ENCODE measurements at places on chromosomes 5 and 9. TPM values are rescaled to one million over a fixed set of nuclear protein-coding genes. Genes with fewer than 3 reads are reported as not detected.

The SH2D3C gene
- 18.3 TPM for total RNA-seq

The RANBP6 gene
- total RNA-seq: 22.6 TPM

The SYK gene
- 5.1 TPM for total RNA-seq

The ASPN gene
- total RNA-seq: 4.5 TPM

The SLC23A1 gene
- not detected for total RNA-seq

The SLU7 gene
- 46.5 TPM for total RNA-seq

The FOXI1 gene
- not detected for total RNA-seq

The RASGRF2 gene
- total RNA-seq: 6.5 TPM

The C7 gene
- 199 TPM for total RNA-seq

The ACOT12 gene
- total RNA-seq: not detected

The ADGRV1 gene
- not detected for total RNA-seq

The OLFM1 gene
- 12.5 TPM for total RNA-seq

The DMRTA1 gene
- 0.77 TPM for total RNA-seq

The TRIM14 gene
- total RNA-seq: 4.0 TPM

The LRRC19 gene
- total RNA-seq: not detected

The LCN10 gene
- 10.6 TPM for total RNA-seq

The IL9 gene
- not detected for total RNA-seq

The FBP1 gene
- total RNA-seq: 1.3 TPM

The MLANA gene
- not detected for total RNA-seq

The PCA3 gene
- total RNA-seq: not detected

The COL23A1 gene
- total RNA-seq: 20.4 TPM

The IPPK gene
- total RNA-seq: 7.6 TPM

The CDH9 gene
- not detected for total RNA-seq

The EGFLAM gene
- 7.7 TPM for total RNA-seq

The AOPEP gene
- 161 TPM for total RNA-seq

The SCGB3A2 gene
- not detected for total RNA-seq

The TPPP gene
- total RNA-seq: 34.8 TPM

The IFNA21 gene
- not detected for total RNA-seq

The SPATA6L gene
- total RNA-seq: 0.87 TPM

The HBEGF gene
- 21.9 TPM for total RNA-seq

The FAT2 gene
- total RNA-seq: not detected

The PRDM9 gene
- total RNA-seq: not detected

The DMRT3 gene
- not detected for total RNA-seq

The GOLGA2 gene
- total RNA-seq: 83.5 TPM

The PAEP gene
- not detected for total RNA-seq

The PRRT1B gene
- total RNA-seq: not detected

The TMEM215 gene
- not detected for total RNA-seq

The TOR2A gene
- total RNA-seq: 3.6 TPM

The CBY3 gene
- total RNA-seq: not detected

The FGF18 gene
- total RNA-seq: 18.5 TPM

The PCDHA10 gene
- 0.15 TPM for total RNA-seq

The GPRIN1 gene
- 0.50 TPM for total RNA-seq

The MRPS30 gene
- total RNA-seq: 87.4 TPM

The KCNV2 gene
- total RNA-seq: not detected

The SHISAL2B gene
- total RNA-seq: not detected

The BHMT2 gene
- total RNA-seq: 5.3 TPM

The SLC4A9 gene
- not detected for total RNA-seq

The PHF24 gene
- total RNA-seq: 0.10 TPM

The SLC9A3 gene
- 1.3 TPM for total RNA-seq

The IL5 gene
- not detected for total RNA-seq

The ADAMTSL2 gene
- total RNA-seq: 5.1 TPM

The PRLR gene
- 0.40 TPM for total RNA-seq

The ABO gene
- total RNA-seq: 1.7 TPM

The PCDHB3 gene
- total RNA-seq: 0.99 TPM

The DNM1 gene
- 5.4 TPM for total RNA-seq
